Bone marrow (tissue), 2 donors: ENCODE measurements at places on chromosomes 3 and 15.

GRCh38 chr3:160130071-160130470, 95.2 kb upstream of the C3orf80 start:
- DNase-seq: no peak

DNA sequence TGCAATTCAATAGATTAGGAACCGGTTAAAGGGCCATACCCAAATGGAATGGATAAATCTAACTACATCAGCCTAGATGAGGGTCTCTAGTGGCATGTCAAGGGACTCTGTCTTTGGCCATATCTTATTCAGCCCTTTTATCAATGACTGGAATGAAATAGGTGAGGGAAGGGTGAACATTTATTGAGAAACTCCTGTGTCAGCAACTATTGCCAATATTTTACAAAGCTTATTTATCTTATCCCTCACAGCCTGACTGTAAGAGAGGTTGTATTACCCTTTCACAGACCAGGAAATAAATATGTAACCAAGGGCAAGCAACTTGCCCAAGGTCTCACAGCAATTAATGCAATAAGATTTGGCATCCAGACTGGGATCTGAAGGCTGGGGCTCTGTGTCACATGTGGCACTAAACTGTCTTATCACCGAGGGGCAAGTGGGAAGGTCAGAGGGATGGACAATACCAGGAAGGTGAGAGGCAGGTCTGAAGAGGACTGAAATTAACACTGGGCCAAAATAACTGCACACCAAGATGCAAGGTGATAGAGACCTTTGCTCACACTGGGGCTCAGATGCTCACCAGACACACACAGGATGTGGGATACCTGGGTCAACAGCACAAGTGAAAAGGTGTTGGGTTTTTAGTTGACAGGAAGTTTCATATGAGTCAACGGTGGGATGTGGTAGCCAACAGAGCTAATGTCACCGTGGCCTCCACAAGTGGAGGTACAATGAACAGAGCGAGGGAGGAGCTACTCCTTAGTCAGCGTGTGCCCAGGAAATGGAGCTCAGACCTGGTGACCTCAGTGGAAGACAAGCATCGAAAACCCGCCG, 261.3 kb downstream of the RPLP1 start:
- DNase-seq: no peak

GRCh38 chr15:95410757-95411156, 919.7 kb upstream of the NR2F2 start:
- no peak for DNase-seq

DNA sequence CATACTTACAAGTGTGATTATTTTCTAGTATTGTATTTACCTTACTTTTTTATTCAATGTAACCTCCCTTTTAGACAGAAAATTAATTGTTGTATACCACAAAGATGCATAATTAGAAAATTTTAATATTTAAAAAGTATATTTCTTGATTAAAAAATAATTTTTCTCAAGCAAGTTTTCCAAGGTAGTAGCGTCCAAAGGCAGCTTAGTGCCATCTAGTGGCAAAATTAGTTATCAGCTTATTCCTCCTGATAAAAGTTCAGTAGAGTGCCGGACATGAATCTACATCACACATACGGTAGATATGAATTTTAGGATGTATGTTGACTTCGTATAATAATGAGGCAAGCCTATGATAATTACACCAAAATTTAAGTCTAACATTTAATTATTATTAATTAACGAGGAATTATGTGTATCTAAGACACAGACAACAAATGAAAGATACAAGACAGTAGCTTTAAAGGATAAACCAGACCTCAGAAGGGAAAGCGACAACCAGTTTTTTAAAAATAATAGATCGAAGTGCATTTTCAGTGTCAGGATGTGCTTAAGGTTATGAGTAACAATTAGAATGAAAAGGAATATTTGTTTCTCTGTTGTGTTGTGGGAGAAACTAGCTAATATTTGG, 405.9 kb downstream of the ROBO1 start:
- no peak for DNase-seq

GRCh38 chr15:27249046-27249759, 278.2 kb downstream of the GABRG3 start:
- DNase-seq: no peak

GRCh38 chr3:73485877-73486330, 138.8 kb downstream of the PDZRN3 start:
- no peak for DNase-seq

DNA sequence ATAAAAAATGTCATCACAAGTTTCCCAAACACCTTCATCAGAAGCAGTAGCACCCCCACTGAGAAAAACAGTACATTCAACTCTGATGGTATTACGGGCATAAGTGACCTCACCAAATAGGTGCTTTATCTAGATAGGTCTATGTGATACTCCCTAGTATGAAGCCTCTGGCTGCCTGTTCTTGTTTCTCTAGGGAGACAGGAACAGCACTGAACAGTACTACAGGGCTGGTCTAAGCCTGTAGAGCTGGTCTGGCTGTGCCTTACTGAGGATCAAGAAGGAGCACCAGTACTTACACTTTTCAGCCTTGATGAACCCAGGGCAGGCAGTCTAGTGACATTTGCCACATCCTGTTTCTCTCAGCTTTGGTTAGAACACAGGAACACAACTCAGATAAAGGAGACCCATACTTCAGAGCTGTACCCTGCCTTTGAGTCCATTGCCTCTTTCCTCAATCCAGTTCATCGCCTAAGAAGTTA, 35.9 kb downstream of the OXNAD1 start:
- no peak for DNase-seq

- DNase-seq: no peak
Measured at GRCh38 chr3:174777813-174778212, 81.3 kb upstream of the NAALADL2 start.

DNA sequence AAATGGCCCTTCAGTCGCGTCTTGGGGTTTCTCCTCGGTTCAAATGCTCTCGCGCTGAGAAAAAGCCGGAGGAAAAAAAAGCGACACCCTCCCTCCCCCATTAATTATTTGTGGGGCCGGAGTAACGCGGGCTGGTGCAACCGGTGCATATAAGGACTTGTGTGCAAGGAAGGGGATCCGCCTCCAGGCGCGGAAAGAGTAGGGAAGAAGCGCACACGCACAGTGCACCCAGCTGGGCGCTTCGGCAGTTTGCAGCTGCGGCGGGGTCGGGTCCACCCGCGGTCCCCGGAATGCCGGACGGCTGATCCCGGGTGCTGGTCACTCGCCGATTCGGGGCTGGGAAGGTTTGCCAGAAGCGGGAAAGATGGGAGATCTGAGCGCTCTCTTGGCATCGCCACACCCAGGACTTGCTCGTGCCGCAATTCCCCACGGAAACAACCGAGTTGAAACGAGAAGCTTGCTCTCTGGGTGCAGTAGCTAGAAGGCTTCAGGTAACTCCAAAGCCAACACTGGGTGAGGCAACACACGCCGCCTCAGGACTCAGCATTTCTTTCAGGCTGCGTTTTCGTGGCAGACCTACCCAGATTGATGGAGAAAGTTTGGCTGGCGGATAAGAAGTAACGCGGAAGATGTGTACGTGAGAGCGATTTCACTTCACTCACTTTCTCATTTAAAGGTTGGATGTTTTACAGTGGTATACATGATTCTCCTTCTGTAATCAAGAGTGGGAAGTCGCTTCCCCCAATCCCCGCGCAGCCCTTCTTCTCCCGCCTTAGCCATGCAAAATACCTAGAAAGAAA, 720 bp upstream of the TNIK start:
- no peak for DNase-seq

GRCh38 chr3:102378216-102378615, 56.6 kb upstream of the ZPLD1 start:
- no peak for DNase-seq

DNA sequence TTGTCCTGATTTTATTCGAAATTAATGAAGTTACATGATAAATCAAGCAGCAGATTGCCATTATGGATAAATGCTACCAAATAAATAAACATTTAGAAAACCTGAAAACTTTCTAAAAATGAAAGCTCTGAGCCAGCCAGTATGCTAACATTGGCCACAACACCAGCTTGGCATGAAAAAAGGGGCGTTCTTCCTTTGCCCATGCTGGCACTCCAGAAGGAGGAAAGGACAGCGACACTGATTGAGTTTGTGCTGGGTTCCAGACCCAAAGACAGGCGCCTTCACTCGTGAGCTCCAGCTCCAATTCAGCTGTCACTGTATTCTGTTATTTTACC, 5.1 kb downstream of the STIMATE start:
- DNase-seq: no peak

DNA sequence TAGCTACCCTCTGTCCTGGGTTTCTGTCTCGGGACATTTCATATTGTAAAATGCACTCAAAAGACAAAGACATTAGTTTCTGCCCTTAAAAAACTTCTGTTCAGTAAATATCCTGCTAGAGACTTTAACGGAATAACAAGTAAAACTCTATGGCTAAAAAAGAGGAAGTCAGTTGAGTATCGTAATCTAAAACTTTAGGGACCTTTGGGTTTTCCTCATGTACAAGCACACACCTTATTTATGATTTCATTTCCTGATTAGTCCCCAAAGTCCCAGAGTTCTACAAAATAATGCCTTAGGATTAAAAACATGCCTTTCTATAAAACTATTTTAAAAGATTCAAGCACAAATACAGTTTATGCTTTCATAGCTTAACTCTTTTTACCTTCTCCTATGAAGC, 585.9 kb downstream of the UNC13C start:
- DNase-seq: peak; percentile 42

DNA sequence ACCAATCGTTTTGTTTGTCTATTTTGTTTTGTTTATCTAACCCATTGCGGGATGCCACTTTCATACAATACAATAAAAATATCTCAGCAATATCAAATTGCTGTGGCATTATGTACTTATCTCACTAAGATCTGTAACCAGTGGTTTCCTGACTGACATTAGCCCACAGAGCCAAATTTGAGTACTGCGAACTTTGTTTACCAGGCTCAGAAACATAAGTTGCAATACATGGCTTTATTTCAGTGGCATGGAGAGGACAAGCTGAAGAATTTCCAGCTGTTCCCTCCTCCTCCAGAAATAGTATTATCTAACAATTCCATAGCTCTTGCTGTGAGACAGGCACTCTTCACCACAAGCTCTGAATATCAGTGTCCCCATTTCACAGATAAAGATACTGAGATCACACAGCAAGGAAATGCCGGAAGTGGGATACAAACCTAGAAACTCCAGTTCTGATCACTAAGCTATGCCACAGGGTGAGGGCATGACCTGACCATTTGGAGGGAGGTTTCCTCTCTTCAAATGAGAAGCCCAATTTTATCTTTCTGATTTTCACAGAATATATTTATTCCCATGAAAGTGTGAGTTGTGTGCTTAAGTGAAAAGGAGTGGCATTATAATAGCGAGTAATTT, 469.9 kb upstream of the CBLB start:
- no peak for DNase-seq

- DNase-seq: no peak
Measured at GRCh38 chr3:122247825-122248185, 64.3 kb downstream of the CASR start.

- DNase-seq: no peak
Measured at GRCh38 chr3:124748560-124749198, 18.4 kb downstream of the UMPS start.

DNA sequence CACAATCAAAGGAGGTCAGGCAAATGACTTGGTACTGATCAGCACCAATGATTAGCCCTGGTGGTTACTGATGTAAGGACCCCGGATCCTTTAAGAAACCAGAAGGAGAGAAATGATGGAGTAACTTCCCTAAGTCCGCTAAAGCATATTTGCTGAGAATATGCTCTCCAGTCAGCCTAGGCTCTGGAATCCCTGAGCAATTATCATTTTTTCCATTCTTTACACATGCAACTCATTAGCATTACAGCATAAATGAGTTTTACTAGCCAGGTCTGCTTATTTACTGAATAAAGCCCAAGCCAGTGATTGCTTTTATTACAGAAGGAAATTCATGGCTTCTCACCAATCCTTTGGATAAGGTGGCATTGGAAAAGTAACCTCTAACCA, 139.2 kb upstream of the WNT5A start:
- DNase-seq: no peak
